ENCODE measurements at places on chromosomes 13 and 19. TPM values are rescaled to one million over a fixed set of nuclear protein-coding genes. Genes with fewer than 3 reads are reported as not detected.

GRCh38 chr13:104737713-104738112 lies 1671.5 kb upstream of the SLC10A2 start:
- no peaks in the 10 kb centered on the region for H3K36me3 ChIP-seq
- no peaks in the 10 kb centered on the region for H3K4me1 ChIP-seq
- H3K27me3 ChIP-seq: no peaks in the 10 kb centered on the region
- DNase-seq: no peak
- no peak overlapping the region for H3K4me3 ChIP-seq

- no peaks in the 10 kb centered on the region for H3K4me1 ChIP-seq
- no peaks in the 10 kb centered on the region for H3K27me3 ChIP-seq
- no peak for DNase-seq
These were observed 67.7 kb downstream of the CAB39L start for GRCh38 chr13:49376121-49376520.

Gene YJU2
- 25.3 TPM for polyA plus RNA-seq

DNA sequence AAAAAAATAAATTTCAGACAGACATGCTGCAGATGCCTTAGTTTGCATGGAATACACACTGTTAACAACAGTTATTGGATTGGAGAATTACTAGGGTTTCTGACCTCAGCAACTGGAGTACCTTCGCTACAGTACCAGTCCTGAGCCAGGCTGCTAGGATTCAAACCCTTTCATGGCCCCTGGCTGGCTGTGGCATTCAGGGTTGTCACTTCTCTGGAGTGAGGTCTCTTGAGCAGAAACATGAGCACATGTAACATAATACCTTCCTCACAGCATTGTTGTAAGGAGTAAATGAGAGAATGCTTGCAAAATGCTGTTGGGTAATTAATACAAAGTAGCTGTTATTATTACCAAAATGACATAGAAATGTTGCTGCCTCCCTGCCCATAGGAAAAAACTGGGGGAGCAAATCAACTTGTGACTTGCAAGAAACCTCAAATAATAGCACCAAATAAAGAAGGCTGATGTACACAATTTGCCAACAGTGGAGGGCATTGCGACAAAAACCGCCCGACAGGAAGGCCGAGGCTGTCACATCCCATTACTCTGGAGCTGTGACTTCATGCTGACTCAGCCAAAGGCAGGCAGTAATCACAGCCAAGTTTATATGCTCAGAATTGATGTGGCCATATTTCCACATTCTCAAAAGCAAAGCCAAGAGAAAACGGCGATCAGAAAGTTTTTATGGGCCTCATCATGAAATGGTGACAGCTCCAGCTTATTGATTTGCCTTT lies 100.4 kb downstream of the RFC3 start:
- H3K4me3 ChIP-seq: no peak overlapping the region
- H3K27ac ChIP-seq: peak overlapping the region; percentile 80
- no peaks in the 10 kb centered on the region for H3K36me3 ChIP-seq

GRCh38 chr13:21960108-21960507 lies 289.2 kb downstream of the FGF9 start:
- no peaks in the 10 kb centered on the region for H3K36me3 ChIP-seq
- no peak overlapping the region for H3K27ac ChIP-seq
- DNase-seq: no peak
- no peaks in the 10 kb centered on the region for H3K4me1 ChIP-seq

All from SK-N-SH (cell line).